ENCODE measurements at places on chromosomes 4 and X. TPM values are rescaled to one million over a fixed set of nuclear protein-coding genes. Genes with fewer than 3 reads are reported as not detected.

DNA sequence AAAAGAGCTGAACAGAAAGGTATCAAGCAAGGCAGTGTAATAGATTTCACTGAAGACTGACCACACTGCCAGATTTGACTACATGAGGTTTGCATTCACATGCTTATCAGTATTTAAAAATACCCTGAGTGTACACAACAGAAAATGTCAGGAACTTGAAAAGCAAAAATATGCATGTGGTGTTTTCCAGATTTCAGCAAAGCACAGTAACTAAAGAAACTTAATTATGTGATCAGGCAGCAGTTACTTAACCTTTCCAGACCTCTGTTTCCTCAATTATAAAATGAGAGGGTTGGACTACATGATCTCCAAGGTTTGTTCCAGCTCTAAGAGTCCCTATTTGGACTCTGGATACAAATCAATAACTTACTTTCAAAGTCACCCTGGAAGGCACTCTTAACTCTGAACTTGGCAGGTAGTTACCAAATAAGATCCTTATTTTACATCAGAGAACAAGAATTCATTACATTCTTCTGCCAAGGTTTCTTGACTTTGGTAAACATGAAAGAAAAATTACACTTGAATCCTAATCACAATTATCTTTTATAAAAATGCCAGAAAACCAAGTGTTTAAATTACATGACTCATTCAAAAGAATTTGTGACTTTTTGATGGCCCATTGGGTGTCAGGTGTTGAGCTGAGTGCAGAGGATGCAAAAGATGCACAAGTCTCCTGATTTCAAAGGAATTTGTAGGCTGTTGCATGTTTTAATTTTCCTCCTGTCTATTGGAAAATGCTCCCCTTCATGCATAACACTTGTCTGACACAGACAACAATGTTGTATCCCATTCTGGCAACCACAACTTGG, 241.6 kb downstream of the MGST2 start:
- no peak for DNase-seq

GRCh38 chr4:42654631-42655268, 2.2 kb downstream of the ATP8A1 start:
- DNase-seq, result peak; percentile 92

Gene FGF2
- 48.5 TPM for total RNA-seq

DNA sequence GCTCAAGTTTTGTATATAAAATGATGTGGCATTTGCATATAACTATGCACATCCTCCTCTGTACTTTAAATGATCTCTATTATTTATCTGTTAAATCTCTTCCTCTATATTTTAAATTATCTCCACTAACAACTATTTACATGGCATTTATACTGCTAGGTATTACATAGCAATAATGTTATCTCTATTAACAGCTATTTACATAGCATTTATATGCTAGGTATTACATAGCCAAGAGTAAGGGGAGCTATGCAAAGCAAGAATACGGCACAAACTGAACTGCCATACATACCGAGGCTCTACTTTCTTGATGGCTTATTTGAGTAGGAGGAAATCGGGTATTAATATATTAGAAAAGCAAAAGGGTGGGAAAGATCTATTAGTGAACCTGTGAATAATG, 12.7 kb downstream of the RPS6KA6 start:
- DNase-seq, result no peak

Gene ATOH1
- not detected for total RNA-seq

Gene CD38
- total RNA-seq, result not detected

- no peak for DNase-seq
Measured at GRCh38 chr4:136355970-136356369, 1176.3 kb downstream of the PCDH18 start.

- no peak for DNase-seq
Measured at GRCh38 chr4:85823295-85823694, 348.3 kb downstream of the ARHGAP24 start.

GRCh38 chrX:17738737-17739535, 1.6 kb downstream of the SCML1 start:
- no peak for DNase-seq

- DNase-seq, result no peak
Measured at GRCh38 chr4:183729069-183729406, 69.9 kb downstream of the TRAPPC11 start.

DNA sequence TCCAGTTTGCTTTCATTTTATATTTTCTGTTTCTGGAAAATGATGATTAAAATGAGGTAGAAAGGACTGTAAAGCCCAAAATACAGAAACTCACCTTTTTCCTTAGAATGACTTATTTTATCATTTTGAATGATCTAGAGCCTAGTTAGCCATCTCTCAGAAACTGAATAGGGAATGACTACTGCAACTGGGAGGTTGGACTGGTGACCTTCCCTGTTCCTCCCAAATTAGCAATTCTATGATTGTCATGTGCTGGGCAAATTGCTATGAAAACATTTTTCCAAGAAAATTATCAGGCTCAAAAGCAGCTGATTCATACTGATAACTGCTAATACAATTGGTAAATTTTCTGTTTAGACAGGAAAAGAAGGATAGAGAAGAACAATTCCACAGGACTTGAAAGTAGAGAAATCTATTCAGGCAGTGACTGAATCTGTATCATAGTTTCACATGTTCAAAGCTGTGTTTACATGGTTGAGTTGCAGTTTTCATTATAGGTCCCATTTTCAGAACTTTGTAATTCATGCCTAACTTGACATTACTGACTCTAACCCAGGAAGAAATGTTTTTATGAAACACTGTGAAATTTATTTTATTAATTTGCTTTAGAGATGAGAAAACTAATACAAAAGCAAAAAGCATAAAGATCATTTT, 43.4 kb upstream of the SEC24B start:
- no peak for DNase-seq

GRCh38 chr4:76614589-76614988, 179.6 kb downstream of the SHROOM3 start:
- DNase-seq, result peak; percentile 90

DNA sequence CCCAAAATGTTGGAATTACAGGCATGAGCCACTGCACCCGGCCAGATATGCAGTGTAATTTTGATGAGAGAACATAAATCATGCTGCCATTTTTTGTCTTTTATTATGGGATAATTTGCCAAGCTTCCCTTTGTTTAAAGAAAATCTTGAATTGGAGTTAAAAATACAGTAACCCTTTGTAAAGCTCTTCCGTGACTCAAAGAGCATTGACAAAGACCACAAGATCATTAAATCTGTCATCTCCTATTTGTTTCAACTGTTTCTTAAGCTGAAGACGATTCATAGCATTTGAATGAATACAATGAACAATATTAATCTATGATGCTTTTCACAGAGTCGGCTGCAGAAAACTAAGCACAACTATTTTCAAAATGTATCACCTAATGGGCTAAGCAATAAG, 132.6 kb downstream of the ANAPC4 start:
- DNase-seq, result no peak

Gene F8A3
- total RNA-seq, result not detected

GRCh38 chr4:119281393-119281792, 40.5 kb downstream of the FABP2 start:
- no peak for DNase-seq

GRCh38 chr4:148831945-148832344, 389.7 kb upstream of the NR3C2 start:
- DNase-seq, result no peak

Gene RLIM
- 27.5 TPM for total RNA-seq

- DNase-seq, result no peak
Measured at GRCh38 chrX:1386338-1387127, 5.4 kb downstream of the SLC25A6 start.

DNA sequence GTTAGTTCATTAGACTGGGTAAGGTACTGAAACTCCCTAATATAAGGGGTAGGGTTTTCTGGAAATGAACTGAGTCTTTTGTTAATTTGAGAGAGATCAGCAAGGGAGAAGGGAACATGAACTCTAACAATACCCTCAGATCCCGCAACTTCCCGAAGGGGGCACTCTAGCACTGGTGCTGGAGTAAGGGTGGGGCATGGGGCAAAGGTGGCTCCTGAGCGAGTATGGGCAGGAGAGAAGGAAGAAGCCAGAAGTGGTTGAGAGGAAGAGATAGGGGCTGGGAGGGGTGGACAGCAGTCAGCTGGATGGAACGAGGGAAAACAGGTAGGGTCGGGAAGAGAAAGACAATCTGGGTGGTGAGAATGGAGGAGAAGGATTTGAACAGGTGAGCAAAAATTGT, 183.2 kb upstream of the MAGEE2 start:
- DNase-seq, result no peak

DNA sequence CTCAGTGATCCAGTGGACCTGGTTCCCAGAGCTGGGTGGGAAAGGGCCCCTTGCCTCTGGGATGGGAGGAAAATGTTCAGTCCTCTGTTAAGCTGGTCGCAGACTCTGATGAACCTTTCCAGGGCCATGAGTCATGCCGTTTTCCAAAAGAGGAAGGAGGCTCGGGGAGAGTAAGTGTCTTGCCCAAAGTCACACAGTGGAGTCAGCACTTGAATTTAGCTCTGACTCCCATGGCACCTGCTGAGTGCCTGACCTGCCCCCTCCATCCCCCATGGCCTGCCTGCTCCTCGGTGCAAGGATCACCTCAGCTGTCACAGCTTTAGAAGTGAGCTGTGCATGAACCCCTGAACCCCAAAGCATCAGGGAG, 14.0 kb upstream of the KIAA0232 start:
- peak; percentile 55 for DNase-seq

GRCh38 chr4:55871299-55871800, 17.9 kb downstream of the EXOC1 start:
- no peak for DNase-seq

Gene FBXO8
- 20.4 TPM for total RNA-seq

Gene SLC9B1
- total RNA-seq, result 1.5 TPM

Gene DCTD
- 137 TPM for total RNA-seq

Gene SMIM10
- 12.0 TPM for total RNA-seq

GRCh38 chr4:139933104-139933503, 220.9 kb downstream of the MAML3 start:
- no peak for DNase-seq

Gene TTC29
- not detected for total RNA-seq

GRCh38 chr4:69078852-69079251, 17.4 kb upstream of the UGT2B7 start:
- no peak for DNase-seq

DNA sequence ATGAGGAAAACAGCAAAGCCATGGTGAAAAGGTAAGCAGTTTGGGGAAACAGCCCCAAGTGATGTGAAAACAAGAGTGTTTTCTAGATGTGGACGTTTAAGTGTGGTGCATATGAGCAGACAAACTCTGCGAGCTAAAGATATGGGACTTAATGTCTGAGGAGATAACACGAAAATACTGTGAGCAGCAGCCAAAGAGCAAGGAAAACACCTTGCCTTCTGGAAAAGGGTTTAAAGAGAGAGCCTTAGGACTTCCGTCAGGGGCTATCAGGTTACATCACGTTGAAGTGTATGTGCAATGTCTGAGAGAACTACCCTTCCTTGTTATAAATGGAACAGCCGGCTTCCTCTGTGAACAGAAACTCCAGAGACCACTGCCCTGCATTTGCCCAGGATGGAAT, 54.2 kb downstream of the LEF1 start:
- DNase-seq, result no peak

Data from MG63 (cell line).